Nasal cavity respiratory epithelium epithelial cell of viscerocranial mucosa (primary cell): ENCODE measurements at places on chromosomes 1 and 21. TPM values are rescaled to one million over a fixed set of nuclear protein-coding genes. Genes with fewer than 3 reads are reported as not detected.

Gene EVI5
- total RNA-seq: 49.2 and 50.2 TPM in 2 replicates

Gene PTPN22
- total RNA-seq: under 0.01 and 0.57 TPM in 2 replicates

Gene CFHR5
- total RNA-seq: not detected in 2 replicates

Gene NCSTN
- 53.0 and 97.3 TPM in 2 replicates for total RNA-seq

Gene MRPS21
- total RNA-seq: 29.0 and 37.6 TPM in 2 replicates

Gene AMY1A
- total RNA-seq: not detected in 2 replicates

Gene LRRC53
- total RNA-seq: not detected in 2 replicates

Gene C1orf21
- total RNA-seq: 9.9 and 26.1 TPM in 2 replicates

Gene AMIGO1
- 0.34 and 1.6 TPM in 2 replicates for total RNA-seq

Gene CELA2A
- total RNA-seq: not detected in 2 replicates

Gene PRAMEF6
- total RNA-seq: not detected in 2 replicates

Gene KLHL17
- 3.1 and 7.7 TPM in 2 replicates for total RNA-seq

Gene SLC44A3
- total RNA-seq: 2.7 and 9.3 TPM in 2 replicates

Gene RNU1-4
- under 0.01 TPM in 2 replicates for total RNA-seq

Gene KHDC4
- 28.4 and 34.4 TPM in 2 replicates for total RNA-seq
